Smooth muscle cell of the pulmonary artery (primary cell): ENCODE measurements at places on chromosomes 5 and 9. TPM values are rescaled to one million over a fixed set of nuclear protein-coding genes. Genes with fewer than 3 reads are reported as not detected.

The IL13 gene
- total RNA-seq = not detected in 2 replicates

The WDR31 gene
- 3.9 and 5.0 TPM in 2 replicates for total RNA-seq

The PRRX2 gene
- 11.3 and 17.9 TPM in 2 replicates for total RNA-seq

The MEIKIN gene
- total RNA-seq = not detected in 2 replicates

The SPATA9 gene
- 0.13 and 0.30 TPM in 2 replicates for total RNA-seq

The SLC22A4 gene
- total RNA-seq = 0.78 and 6.7 TPM in 2 replicates

The PAEP gene
- total RNA-seq = not detected in 2 replicates

The NPM1 gene
- 763 and 864 TPM in 2 replicates for total RNA-seq

The ST8SIA4 gene
- total RNA-seq = 0.30 and 1.1 TPM in 2 replicates

The ASTN2 gene
- total RNA-seq = 11.7 and 12.0 TPM in 2 replicates

The ADCY2 gene
- 0.07 TPM in 1 of 2 replicates, not detected in the other for total RNA-seq

The C6 gene
- 0.26 TPM in 1 of 2 replicates, not detected in the other for total RNA-seq

The SLC36A2 gene
- not detected in 2 replicates for total RNA-seq

The STK32A gene
- total RNA-seq = 3.5 and 3.7 TPM in 2 replicates

The C5orf22 gene
- 18.1 and 20.5 TPM in 2 replicates for total RNA-seq

The ADAMTS12 gene
- total RNA-seq = 27.1 and 49.7 TPM in 2 replicates

The PCDHB11 gene
- total RNA-seq = 0.69 and 0.85 TPM in 2 replicates

The C5orf52 gene
- total RNA-seq = not detected in 2 replicates

The PCDHB16 gene
- 0.50 and 0.59 TPM in 2 replicates for total RNA-seq

The CTXN3 gene
- not detected in 2 replicates for total RNA-seq

The AHRR gene
- total RNA-seq = 18.0 and 45.2 TPM in 2 replicates

The CCL21 gene
- not detected in 2 replicates for total RNA-seq

The SLC34A3 gene
- not detected in 2 replicates for total RNA-seq

The RANBP17 gene
- total RNA-seq = 8.7 and 12.5 TPM in 2 replicates

The FOXD4L6 gene
- total RNA-seq = 0.13 and 0.17 TPM in 2 replicates

The JMY gene
- 16.5 and 18.2 TPM in 2 replicates for total RNA-seq

The FAM221B gene
- total RNA-seq = not detected in 2 replicates

The CNTLN gene
- total RNA-seq = 5.0 and 10.0 TPM in 2 replicates

The GFPT2 gene
- 12.2 and 23.0 TPM in 2 replicates for total RNA-seq

The RASEF gene
- total RNA-seq = 0.07 TPM in 2 replicates
